Kidney tubule cell (primary cell): ENCODE measurements at places on chromosomes 12 and 14.
A peak's percentile ranks its signal among the peaks of the same experiment; 100 is the strongest.

DNA sequence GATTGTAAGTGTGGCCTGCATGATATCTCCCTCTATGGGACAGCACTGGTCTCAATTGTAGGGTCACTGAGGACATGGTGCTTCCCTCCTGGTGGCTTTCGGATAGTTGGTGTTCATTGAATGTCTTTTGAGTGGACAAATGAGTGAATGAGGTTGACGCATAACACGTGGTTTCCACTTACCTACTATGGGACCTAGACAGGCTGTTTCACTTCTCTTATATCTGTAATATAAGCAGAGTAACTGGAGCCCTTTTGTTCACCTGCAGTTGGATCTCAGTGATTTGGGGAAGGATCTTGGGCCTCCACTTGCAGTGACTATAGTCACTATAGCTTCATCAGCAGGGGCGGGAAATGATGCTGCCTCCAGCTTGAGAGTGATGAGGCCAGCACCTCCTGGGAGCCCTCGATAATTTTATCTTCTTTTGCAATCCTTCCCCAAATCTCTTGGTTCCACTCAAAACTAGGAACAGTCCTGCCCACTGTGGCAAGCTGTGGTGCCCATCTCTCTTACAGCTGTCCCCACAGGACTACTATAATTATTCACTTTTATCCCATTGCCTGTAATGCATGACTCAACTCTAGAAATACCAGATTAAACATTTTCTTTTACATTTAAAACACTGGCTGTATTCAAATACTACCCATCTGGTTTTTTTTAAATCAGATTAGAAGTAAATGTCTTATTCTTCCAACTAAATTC, 242.9 kb downstream of the CHST11 start:
- no peak for DNase-seq

GRCh38 chr14:50531595-50532501, 521 bp downstream of the MAP4K5 start:
- peak; percentile 46 for DNase-seq

DNA sequence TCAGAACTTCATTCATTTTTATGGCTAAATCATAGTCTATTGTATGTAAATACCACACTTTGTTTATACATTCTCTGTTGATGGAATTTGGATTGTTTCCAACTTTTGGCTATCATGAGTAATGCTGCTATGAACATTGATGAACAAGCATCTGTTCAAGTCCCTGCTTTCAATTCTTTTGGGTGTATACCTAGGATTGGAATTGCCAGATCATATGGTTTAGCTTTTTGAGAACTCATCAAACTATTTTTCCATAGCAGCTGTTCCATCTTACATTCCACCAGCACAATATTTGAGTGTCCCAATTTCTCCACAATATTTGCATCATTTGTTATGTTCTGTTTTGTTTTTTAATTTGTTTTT, 52.3 kb upstream of the CCND2 start:
- DNase-seq: no peak

DNA sequence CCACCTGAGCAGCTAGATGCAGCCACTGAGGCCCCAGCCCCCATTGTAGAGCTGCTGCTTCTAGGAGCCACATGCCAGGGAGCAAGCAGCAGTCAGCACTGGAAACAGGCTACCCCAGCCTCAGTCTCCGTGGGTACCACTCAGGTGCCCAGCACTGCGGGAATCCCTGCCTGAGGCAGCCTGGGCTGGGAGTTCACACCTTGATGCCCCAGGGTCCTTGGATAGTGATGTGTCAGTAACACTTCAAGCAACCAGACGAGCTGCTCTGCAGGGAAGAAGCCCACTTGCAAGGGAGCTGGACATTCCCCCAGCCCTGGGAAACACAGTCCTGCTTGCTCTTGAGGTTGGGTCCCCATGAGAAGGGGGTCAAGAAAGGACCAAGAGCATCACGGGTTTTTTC, 90.7 kb downstream of the ZFP36L1 start:
- no peak for DNase-seq

GRCh38 chr14:100307766-100308426, 1.7 kb upstream of the SLC25A29 start:
- no peak for DNase-seq

DNA sequence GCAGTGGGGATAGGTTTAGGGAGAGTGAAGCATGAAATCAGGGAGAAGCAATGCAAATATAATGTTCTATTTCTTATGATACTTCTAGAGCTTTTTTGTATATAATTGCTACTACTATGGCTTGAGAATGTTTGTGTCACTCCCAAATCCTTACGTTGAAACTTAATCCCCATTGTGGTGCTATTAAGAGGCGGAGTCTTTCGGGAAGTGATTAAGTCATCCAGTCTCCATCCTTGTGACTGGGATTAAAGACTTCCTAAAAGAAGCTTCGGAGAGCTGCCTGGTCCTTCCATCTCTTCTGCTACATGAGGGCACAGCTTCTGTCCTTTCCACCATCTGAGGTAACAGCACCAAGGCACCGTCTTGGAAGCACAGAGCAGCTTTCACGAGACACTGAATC, 81.2 kb downstream of the COX16 start:
- no peak for DNase-seq

DNA sequence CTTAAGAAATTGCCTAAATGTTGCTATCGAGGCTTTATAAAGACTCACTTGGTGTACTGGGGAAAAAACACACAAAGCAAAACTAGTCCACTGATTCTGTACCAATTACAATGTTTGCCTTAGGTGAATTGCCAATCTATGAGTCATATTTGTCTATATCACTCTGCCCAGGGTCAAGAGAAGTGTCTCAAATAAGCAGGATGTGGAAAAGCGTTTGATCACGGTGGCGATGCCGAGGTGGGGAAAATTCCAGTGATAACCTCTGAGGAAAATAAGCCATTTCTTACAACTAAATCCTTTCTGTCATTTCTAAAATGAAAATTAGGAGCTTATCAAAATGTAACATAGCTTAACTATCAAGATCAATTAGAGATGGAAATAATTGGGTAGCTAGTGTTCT, 148.6 kb upstream of the DIO3 start:
- DNase-seq: no peak

GRCh38 chr12:5222011-5222461, 178.4 kb downstream of the KCNA5 start:
- no peak for DNase-seq
